Anterior cingulate cortex (tissue), 58 donors: ENCODE measurements at places on chromosomes 6 and 20.

GRCh38 chr20:50434653-50435396 lies 75.4 kb upstream of the PTPN1 start:
- no peak for DNase-seq

GRCh38 chr6:158039571-158040050 lies 57.9 kb downstream of the SYNJ2 start:
- peak; percentile 42 for DNase-seq

DNA sequence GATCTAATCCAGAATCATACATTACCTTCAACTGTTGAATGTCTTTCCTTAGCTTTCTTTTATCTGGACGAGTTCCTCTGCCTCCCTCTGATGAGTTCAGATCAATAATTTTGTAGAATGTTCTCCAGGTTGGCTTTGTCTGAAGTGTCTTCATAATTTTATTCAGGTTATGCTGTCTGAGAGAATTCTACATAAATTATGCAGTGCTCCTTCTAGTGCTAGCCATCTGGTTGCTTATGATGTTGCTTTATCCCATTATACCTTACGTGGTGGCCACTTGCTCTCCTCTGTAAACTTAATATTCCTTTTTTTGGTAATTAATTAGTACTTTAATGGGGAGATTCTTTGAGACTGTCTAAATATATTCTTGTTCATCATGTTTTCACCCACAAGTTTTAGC lies 67.7 kb upstream of the PTCHD4 start:
- no peak for DNase-seq

GRCh38 chr6:169665289-169665688 lies 36.5 kb downstream of the WDR27 start:
- no peak for DNase-seq

- peak; percentile 68 for DNase-seq
Measured at GRCh38 chr6:134115715-134116074, 63.3 kb upstream of the SLC2A12 start.

DNA sequence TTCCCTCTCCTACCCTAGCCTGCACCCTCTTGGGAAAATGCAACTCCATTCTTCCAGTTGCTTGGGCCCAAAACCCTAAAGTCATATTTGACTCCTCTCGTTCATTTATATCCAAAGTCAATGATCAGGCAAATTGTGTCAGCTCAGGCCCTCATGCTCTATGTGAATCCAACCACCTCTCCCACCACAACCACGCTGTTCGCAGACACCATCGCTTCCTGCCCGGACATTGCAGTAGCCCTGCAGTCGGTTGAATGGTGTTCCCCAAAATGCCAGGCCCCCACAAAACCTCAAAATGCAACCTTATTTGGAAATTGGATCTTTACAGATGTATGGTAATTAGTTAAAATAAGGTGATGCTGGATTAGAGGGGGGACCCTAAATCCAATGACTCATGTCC lies 98.3 kb downstream of the PREX1 start:
- no peak for DNase-seq

GRCh38 chr6:138227316-138227781 lies 9.1 kb upstream of the PBOV1 start:
- DNase-seq, result no peak

DNA sequence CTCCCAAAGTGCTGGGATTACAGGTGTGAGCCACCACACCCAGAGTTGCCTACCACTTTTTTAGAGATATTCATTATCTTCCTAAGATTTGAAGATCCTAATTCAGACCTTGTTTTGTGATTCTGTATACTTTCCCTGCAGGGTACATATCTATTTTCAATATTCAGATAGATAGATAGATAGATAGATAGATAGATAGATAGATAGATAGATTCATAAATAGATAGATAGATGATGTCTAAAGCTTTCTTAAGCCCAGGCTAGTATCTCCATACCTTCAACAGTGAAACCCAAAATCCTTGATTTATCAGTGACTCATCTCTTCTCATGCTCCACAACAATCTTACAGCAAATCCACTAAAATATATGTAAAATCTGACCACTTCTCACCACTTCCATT lies 30.8 kb downstream of the ZNF391 start:
- DNase-seq, result no peak

DNA sequence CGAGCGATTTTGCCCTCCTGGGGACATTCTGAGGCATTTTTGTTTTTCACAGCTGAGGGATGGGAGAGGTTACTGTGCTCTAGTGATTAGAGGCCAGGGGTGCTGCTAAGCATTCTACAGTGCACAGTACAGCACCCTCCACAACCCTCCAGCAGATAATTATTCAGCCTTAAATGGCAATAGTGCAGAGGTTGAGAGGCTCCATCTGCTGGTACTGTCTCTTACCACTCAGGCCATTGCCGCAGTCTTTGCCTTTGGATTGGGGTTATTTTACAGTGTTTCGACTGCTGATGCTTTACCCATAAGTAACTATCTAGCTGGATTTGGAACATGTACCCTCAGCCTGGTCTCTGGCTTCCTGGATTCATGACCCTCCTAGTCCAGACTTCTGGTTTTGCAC lies 705.3 kb downstream of the KIF16B start:
- DNase-seq, result no peak

- DNase-seq, result peak; percentile 45
Measured at GRCh38 chr6:16206595-16207037, 31.8 kb upstream of the GMPR start.

DNA sequence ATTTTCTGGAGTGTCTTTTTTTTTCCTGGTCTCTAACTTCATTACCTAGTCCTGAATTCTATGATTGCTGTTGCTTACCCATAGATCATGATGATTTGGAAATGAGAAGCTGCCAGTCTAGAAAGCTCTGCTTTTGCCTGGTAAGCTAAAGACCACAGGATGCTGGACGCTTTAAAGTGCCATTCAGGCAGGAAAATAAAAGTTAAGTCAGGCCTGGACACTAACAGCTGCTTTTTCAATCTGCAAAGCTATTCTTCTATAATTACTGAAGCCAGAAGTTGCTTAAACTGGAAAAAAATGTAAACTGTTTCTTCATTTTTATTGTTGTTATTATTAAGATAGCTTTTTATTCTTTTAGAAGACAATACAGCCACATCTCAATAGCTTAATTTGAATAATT lies 129.8 kb upstream of the SPACA1 start:
- no peak for DNase-seq

DNA sequence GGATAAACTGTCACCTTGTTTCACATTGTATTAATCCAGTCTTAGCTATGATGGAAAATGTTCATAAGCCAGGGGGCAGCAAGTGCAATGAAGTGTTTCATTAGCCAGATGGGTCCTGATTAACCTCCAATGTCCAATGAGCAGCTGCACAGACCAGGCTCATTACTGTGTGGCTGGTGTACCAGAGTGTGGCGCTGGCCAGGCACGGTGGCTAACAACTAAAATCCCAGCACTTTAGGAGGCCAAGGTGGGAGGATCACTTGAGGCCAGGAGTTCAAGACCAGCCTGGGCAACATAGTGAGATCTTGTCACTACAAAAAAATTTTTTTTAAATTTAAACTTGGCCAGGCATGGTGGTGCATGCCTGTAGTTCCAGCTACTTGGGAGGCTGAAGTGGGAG lies 201.7 kb upstream of the FOXQ1 start:
- DNase-seq, result no peak

DNA sequence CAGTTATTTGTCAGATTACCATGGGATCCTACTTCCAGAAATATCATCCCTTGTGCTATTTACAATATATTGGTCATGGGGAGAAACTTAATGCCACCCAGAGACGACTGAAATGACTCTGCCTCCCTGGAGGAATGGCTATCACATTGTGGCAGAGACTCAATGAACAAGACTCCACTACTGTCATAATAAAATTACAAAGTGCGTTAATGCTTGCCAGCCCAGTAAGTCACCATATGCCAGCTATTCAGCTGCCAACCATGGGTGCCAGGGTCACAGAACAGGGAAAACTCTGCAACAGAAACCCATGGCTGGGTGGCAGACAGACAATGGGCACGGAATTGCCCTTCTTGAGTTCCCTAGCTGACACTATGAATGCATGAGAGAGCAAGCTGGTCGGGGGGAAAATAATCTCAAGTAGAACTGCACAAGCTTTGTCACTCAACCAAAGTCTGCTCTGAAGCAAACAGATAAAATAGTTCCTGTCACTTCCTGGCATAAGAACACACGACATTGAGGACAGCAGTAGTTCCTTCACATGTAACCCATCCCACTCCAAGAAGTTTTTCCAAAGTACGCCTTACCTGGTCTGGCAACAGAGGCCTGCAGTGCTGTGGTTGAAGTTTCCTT lies 32.1 kb downstream of the TP53INP2 start:
- no peak for DNase-seq

- no peak for DNase-seq
Measured at GRCh38 chr20:58479726-58480440, 35.3 kb downstream of the APCDD1L start.

DNA sequence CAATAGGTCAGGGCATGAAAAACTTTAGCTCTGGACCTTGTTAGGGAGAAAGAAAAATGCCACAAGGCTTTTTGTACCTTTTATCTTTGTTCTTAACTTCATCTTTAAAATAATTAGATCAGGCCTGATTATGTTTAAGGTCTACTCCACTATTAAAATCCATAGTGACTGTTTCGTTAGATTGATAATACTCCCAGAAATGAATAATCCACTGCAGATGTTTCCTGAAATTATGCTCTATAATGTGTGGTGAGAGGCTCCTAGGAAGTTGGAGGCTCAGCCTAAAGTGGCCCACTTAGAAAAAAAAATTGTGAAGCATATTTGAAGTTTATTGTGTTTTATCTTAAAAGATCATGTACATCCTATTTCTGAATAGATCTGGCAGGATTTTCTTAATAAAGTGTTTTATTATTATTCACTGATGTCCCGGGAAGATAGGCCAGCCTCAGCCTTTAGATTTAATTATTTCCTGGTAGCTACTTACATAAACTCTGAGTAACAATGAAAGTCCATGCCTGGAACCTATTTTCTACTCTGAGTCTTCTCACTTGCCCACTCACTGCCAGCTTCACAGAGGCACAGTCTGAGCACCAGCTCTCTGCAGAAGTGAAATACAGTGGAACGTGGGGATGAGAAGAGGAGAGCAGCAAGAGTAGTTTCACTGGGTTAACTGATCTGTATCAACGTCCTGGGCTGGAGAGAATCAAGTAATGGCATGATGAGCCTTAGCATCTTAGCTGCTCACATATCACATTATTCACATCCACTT lies 126.8 kb upstream of the TMEM170B start:
- peak; percentile 9 for DNase-seq

- no peak for DNase-seq
Measured at GRCh38 chr6:17584241-17584803, 15.8 kb upstream of the FAM8A1 start.

DNA sequence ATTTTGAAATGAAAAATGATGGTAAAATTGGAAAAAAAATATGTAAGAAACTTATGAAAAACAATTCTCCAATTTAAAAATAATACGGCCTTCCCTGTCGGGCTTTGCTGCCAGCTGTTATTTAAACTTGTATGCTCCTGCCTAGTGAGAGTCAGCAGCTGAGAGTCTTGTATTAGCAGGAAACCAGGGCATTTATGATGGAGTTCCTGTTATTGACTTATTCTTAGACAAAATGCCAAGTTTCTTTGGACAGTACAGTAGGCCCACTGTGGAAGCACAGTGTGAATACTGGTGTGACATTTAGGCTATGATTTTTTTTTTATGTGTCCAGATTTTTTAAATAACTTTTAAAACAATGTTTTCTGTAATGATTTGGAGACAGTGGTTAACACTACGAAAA lies 42.1 kb downstream of the GMDS start:
- no peak for DNase-seq

DNA sequence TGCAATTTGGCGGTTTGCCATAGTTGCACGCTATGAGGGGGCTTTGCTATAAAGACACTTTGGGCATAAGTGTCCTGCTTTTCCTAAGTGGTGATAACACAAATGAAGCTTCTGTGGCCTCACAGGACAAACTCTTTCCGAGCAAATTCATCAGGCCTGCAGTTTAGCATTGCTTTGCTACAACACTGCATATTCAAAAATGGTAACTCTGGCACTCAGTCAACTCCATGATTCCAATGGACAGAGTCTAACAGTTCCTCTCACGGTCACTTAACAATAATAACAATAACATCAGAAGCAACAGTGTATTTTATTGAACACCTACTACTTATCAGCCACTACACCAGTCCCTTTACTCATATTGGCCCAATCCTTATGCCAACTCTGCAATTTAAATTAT lies 222.5 kb downstream of the FRK start:
- DNase-seq, result no peak

- DNase-seq, result peak; percentile 56
Measured at GRCh38 chr6:33427585-33428223, 7.8 kb downstream of the SYNGAP1 start.

- DNase-seq, result no peak
Measured at GRCh38 chr6:36776167-36776566, 63.1 kb downstream of the CPNE5 start.

- DNase-seq, result no peak
Measured at GRCh38 chr6:5979650-5980420, 26.9 kb downstream of the NRN1 start.

GRCh38 chr6:156311291-156311690 lies 465.9 kb upstream of the ARID1B start:
- DNase-seq, result no peak

- DNase-seq, result no peak
Measured at GRCh38 chr20:35279040-35279439, 1.1 kb upstream of the MMP24OS start.

DNA sequence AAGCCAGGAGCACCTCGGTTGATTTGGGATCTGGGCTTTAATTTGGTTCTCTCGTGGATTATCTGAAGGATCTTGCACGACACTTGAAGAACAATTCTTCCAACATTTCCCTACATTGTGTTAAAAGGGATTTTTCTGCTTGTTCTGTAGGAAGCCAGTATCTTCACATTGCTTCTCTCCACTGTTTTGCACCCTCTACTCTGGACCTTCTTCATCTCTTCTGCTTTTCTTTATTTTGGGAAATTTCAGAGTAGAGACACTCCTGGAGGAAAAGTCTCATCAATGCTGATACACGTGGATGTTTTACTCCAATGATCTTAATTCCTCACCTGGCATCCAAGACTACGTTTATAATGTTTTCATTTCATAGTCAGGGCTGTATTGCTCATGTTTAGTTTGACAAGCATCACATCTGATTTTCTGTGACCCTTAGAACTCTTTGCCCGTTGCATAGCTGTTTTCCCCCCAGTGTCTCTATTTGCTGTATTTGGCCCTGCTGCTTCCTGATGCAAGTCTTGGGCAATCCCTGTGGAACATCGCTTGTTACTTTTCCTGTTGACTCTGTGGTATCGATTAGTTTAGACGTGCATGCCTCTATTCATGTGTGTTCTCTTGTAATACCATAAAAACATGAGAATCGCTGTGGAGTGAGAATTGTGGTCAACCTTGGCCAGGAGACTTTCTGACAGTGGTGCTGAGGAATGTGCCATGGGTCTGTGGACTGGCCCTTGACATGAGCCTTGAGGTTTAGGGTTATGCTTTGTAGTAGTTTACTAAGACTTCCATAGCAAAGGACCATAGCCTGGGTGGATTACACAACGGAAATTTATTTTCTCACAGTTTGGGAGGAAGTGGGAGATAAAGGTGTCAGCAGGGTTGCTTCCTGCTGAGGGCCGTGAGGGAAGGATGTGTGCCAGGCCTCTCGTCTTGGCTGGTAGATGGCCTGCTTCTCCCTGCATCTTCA lies 12.5 kb downstream of the PLCB1 start:
- no peak for DNase-seq

- no peak for DNase-seq
Measured at GRCh38 chr6:64998204-64998603, 708.8 kb downstream of the EYS start.
